ENCODE measurements at places on chromosomes 7 and 10. TPM values are rescaled to one million over a fixed set of nuclear protein-coding genes. Genes with fewer than 3 reads are reported as not detected.

DNA sequence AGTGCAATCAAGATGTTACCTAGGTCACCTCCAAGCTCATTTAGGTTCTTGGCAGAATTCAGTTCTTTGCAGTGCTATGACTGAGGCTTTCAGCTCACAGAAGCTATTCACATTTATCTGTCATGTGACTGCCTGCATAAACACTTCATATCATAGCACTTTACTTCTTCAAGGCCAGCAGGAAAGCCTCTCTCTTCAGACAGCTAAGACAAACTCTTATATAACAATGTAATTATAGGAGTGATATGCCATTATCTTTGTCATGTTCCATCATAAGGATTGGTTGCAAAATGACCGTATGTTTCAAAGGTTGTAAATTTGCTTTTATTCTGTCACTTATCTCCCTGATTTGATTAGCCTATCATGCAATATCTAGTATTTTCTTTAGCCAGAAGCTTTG lies 78.8 kb upstream of the TMEM196 start:
- no peak for DNase-seq

MTG1 gene
- 33.6 TPM for total RNA-seq

GRCh38 chr7:140325600-140325999 lies 72.7 kb downstream of the SLC37A3 start:
- DNase-seq: no peak

GRCh38 chr7:48438206-48438605 lies 266.9 kb downstream of the ABCA13 start:
- no peak for DNase-seq

- DNase-seq: no peak
Measured at GRCh38 chr10:77983384-77984341, 45.7 kb downstream of the POLR3A start.

All from MG63 (cell line).